ENCODE measurements at places on chromosomes 3 and 15.

- no peak for DNase-seq
Observed at GRCh38 chr15:65331811-65332210, 27.3 kb downstream of the RNU5B-1 start.

GRCh38 chr3:101171681-101172191 lies 148.6 kb downstream of the IMPG2 start:
- no peak for DNase-seq

- no peak for DNase-seq
Observed at GRCh38 chr3:138397983-138398382, 36.4 kb upstream of the ESYT3 start.

- no peak for DNase-seq
Observed at GRCh38 chr15:53836618-53837017, 77.2 kb upstream of the WDR72 start.

- DNase-seq: no peak
Observed at GRCh38 chr3:149515249-149515648, 40.8 kb downstream of the TM4SF4 start.

- no peak for DNase-seq
Observed at GRCh38 chr15:100372739-100373119, 31.0 kb upstream of the ADAMTS17 start.

- DNase-seq: no peak
Observed at GRCh38 chr3:79765911-79766310, 1.9 kb downstream of the ROBO1 start.

DNA sequence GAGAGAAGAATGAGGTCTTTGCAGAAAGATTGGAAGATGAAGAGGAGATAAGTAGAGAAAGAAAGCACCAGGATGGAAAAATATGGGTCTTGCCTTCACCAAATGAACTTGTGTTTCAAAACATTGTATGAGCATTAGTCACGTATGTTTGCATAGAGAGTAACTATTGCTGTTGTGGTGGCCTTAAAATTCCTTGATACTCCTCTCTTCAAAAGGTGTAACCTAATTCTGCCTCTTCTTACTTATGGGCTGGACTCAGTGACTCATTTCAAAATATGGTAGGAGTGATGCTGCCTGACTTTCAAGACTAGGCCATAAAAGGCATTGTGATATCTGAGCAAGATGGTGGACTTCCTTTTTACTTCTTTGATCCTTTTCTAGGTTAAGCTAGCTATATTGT lies 228.7 kb upstream of the ZNF385D start:
- no peak for DNase-seq

- DNase-seq: no peak
Observed at GRCh38 chr3:40843851-40844548, 319.2 kb downstream of the ZNF621 start.

- no peak for DNase-seq
Observed at GRCh38 chr15:57298843-57299550, 77.3 kb upstream of the CGNL1 start.

DNA sequence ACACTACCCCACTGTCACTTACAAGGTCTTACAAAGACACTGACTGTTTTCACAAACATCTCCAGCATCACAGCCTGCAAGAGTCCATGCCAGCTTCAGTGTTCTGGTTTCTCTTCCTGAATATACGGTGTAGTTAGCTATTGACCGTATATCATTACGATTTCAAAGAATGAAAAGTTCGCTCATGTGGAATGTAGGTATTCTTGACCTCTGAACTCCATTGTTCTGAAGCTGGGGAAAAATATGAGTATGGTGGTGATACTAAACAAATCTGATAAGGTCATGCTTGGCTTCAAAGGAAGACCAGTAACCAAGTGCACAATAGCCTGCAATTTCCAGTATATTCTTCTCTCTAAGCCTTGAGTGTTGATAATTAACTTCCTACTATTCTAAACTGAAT lies 315.7 kb upstream of the WNT5A start:
- DNase-seq: no peak

GRCh38 chr3:61887206-61887605 lies 325.8 kb downstream of the PTPRG start:
- DNase-seq: no peak

DNA sequence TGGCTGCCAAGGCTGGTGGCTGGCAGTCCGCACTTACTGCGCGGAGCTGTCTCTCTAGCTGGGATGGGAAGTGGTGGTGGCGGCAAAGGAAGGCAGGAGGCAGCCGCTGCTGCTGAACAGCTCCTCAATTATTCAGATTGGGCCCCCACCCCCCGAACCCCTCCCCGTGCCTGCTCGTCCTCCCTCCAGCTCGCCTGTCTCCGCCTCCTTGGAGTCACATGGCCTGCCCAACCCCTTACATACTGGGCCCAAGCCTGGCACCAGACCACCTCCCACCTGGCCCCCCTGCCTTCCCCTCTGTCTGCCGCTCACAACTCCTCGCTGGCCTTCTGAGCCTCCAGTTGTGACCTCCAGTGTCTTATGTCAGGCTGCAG lies at the start of gene SLC7A14:
Gene SLC7A14 (minus strand): TSS at position 139 of the 374 bp plus-strand sequence. CDS start 59,139 bp downstream, outside the sequence.
- peak; percentile 47 for DNase-seq

- no peak for DNase-seq
Observed at GRCh38 chr3:108100906-108101660, 10.3 kb upstream of the CD47 start.

DNA sequence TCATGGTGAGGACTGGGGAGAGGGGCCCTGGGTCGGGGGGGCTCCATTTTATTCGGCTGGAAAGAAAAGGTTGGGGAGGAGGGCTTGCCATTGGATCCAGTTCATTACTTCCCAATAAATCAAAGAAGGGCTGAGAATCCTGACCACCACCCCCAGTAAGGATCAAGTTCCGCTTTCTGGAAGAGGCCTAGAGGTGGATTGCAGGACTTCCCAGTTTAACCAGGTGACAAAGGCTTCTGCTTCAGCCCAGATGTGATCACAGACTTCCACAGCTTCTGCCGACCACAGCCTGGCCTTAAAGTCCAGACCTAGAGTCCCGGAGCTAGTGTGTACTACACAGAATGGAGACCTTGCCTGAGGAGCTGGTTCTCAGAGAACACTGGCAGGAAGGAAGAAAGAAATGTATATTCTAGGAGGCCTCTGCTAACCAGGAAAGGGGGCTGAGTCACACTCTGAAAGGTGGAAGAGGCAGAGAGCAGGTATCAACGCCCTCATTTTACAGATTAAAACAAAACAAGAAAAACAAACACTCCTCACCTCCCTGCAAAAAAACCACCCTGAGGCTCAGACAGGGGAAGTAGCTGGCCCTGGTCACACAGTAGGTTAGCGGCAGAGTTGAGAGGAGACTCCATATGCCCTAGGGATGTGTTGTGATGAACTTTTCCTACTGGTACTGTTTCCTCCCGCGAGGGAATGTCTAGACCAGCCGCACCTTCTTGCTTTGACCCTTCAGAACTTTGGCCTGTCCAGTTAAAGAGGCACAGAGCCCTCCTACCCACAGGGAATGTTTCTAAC lies 1.1 kb upstream of the CEMIP start:
- DNase-seq: no peak

DNA sequence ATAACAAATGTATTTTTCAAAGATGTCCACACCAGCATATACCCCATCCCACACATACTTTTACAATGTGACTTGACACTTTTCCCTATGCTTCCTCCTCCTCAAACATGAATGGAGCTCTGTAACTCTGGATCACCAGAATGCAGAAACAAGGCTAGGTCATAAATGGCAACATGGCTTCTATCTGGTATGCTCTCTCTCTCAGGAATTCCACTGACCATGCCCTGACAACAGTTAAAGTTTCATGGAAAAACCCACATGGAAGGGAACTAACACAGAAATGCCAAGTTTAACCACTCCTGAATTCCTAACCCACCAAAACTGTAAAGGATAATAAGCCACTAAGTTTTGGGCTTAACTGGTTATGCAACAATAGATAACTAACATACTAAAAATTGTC lies 19.9 kb downstream of the MYO9A start:
- no peak for DNase-seq

GRCh38 chr15:89121414-89121813 lies 33.2 kb downstream of the ABHD2 start:
- no peak for DNase-seq

DNA sequence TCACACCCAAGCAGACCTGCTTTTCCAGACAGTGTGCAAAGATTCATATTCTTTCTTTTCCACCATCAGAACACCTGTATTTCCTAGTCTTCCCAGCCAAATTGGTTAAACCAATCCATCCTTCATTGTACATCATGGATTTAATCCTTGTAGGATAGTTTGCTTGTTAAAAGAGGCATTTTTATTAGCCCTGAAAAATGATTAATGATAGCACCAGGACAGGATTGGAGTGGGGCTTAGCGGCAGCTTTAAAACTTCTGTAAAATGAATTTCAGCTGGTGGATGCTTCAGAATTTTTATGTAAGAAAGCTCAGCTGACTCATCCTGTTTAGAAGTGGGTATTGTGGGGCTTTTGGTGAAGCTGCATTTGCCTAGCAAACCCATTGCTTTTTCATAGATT lies 36.1 kb upstream of the ARHGEF26 start:
- DNase-seq: no peak

GRCh38 chr15:84598993-84599392 lies 1.8 kb upstream of the ZSCAN2 start:
- DNase-seq: no peak

GRCh38 chr3:112736386-112736785 lies 95.4 kb upstream of the CCDC80 start:
- DNase-seq: no peak

DNA sequence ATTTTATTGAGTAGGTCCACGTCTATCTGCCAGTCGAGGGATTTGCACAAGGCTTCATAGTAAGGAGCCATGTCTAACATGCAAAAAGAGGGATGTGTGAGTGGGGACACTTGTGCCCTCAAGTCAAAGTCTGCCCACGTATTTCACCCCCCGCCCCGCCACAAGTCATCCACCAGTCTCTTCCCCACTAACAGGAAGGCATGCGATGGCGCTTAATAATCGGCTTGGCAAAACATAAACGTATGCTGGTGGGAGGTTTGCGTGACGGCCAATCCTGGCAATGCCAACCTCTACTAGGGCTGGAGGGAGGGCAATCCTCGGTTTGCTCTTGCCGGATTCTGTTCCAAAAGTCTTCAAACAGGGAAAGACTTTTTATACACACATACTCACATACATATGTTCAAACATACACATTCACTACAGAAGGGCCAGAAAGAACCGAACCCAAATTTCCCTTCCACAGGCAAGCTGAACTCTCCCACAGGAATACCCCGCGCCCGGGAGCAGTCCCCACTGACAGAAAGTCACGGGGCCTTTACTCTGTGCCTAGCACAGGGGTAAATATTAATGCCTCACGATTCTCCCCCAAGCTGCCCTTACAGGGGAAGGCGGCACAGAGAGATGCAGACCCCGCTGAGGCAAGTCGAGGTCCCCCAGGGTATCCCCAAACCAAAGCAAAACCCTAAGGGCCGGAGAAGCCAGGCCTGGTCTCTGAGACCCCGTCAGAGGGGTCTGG lies 675 bp downstream of the PSMD6 start:
- DNase-seq: no peak

GRCh38 chr15:36769098-36769497 lies 189.7 kb downstream of the CDIN1 start:
- no peak for DNase-seq
